SK-N-SH treated with all-trans-retinoic acid at 6 μM for 48 hours (cell line): ENCODE measurements at places on chromosomes 12 and 14.
A peak's percentile ranks its signal among the peaks of the same experiment; 100 is the strongest.

DNA sequence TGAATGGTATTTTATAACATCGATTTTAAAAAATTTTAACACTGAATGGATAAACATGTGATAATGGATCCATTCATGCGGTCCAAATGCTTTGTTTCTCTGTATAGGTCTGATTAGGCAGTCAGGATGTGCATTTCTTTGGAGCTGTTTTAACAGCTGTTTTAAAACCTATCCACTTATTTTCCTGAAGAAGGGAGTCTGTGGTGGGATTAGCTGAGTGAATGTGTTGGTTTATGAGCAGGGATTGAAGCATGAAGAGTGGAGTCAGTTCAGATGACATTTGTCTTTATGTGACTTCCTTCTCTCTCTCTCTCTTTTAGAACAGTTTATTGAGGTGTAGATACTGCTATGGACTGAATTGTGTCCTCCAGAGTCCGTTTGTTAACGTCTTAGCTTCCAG lies 37.7 kb downstream of the GLT8D2 start:
- no peak for ATAC-seq

DNA sequence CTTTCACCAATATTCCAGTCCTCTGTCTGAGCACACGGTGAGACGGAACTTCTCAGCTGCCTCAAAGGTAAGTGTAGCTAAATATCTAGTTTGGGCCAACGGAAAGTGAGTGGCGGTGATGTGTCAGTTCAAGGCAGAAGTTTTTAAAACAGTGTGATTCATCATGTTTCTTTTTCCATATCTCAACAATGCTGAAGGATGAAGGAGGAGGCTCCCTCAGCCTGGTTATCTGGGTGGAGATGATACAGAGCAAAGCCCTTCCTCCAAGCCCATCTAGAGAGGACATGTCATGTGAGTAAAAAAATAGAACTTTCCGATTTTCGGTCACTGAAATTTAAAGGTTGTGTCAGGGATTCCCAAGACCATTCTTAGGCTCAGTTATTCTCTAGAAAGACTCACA lies 13.1 kb upstream of the ANP32D start:
- no peak for ATAC-seq

- no peak; the same call in 2 of the 3 replicates for ATAC-seq
These were observed 10.7 kb downstream of the MED13L start for GRCh38 chr12:116266631-116267349.

DNA sequence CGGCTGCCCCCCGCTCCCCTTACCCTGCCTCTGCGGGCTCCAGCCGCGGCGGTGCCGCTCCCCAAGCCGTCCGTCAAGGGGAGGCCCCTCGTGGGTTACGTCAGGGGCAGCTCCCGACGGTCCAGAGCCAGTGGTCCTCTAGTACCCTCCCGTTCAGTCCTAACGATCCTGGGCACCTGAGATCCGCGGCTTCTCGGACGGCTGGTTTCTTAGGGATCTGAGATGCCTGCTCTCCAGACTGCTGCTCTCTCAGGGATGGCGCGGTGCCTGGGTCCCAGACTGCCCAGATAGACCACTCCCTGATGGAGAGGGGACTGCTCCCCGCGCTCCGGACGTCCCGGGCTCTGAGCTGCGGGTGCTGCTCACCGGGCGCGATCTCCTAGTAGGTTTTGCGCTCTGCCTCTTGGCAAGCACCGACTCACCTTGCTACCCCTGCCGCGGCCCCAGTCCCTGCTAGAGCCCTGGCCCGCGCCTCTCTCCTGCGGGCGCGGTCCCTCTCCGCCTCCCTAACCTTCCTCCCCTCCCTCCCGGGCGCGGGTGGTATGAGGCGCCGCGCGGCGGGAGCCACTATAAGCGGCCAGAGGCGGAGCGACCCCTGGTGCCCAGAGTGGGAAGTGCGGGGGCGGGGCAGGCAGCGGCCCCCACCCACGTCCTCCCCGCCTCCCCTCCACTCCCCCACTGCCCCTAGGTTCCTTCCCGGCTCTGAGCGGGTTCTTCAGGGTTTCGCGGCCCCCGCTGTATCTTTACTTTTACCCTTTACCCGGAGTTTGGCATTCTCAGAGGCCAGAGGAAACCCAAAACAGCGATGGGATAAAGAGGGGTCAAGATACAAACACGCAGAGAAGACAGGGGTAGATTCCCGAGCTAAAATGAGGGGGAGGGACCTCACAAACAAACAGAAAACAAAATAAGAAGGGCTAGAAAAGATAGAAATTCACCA lies at the start of gene C1QL4:
C1QL4 (minus strand) TSS at position 544 of the 940 bp plus-strand sequence. CDS start 711 bp downstream, outside the sequence.
- peak; percentile 89 for ATAC-seq

GRCh38 chr14:69355607-69356281 lies 42.4 kb downstream of the ERH start:
- peak; percentile 87 for ATAC-seq

- ATAC-seq: peak; percentile 91
These were observed 341.9 kb downstream of the GXYLT1 start for GRCh38 chr12:41802803-41803202.

DNA sequence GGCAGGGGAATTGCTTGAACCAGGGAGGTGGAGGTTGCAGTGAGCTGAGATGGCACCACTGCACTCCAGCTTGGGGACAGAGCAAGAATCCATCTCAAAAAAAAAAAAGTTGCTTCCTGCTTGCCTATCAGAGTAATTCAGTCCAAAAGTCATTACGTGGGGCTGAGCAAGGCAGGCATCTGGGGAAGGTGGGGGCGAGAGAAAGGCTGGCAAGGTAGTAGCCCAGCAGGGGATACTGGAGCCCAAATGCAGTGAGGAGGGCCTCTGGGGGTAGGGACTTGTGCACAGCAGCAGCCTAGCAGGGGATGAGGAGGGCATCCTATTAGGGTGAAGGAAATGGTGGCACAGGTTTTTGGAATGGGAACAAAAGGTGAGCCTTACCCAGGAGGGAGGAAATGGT lies 7.1 kb downstream of the ETFRF1 start:
- ATAC-seq: no peak

DNA sequence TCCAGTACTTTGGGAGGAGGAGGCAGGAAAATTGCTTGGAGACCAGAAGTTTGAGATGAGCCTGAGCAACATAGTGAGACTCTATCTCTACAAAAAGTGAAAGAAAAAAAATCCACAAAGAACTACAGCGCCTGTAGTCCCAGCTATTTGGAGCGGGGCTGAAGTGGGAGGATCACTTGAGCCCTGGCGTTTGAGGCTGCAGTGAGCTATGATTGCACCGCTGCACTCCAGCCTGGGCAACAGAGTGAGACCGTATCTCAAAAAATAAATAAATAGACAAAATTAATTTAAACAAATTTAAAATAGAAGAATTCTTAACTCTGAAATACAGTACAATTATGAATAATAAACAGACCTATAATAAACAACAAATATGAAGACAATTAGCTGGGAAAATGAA lies 40.9 kb downstream of the ATL1 start:
- ATAC-seq: no peak

- peak; percentile 53; the same call in 2 of the 3 replicates for ATAC-seq
These were observed 409.2 kb downstream of the IPO8 start for GRCh38 chr12:30286345-30286926.

DNA sequence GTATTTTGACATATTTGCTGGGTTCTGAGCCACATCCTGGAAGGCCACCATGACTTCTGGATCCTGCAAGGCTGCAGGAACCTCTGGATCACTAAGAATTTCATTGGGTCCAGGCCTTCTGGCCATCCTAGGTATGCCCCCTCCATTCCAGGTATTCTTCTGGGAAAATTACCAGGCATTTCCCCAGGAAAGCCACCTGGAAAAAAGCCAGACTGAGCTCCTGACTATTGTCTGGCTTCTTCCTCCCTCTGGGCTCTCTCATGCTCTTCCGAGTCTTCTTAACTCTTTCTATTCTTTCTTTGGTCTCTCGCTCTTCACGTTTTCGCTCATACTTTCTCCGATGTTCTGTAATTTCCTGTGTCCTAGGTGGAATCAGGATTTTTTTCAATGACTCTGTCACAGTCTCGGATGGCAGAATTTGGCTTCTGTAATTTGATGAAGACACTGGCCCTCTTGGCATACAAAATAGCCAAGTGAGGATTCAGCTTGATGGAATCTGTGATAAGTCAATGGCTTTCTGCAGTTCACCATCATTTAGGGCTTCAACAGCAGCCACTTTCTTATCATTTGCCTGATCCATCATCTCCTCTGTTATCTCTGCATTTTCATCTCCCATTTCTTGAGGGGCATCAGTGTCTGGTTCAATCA lies 42.6 kb downstream of the ATP23 start:
- no peak for ATAC-seq

GRCh38 chr14:31592631-31593030 lies 31.4 kb downstream of the NUBPL start:
- no peak for ATAC-seq

DNA sequence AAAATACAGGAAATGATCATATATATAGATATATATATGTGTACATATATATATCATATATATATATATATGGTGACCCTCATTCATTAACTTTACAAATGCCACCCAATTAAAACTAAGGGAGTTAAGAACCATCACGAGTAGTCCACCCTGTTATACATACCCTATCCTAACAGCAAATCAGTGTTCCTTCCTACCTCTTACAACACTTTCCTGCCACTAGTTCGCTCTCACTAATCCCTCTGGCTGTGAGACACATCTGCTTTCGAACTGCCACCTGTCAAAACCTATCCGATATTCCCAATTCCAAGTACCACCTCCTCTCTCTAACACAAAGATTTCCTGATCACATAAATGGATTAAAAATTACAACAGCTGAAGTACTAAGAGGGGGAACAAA lies 100.5 kb downstream of the EEA1 start:
- no peak for ATAC-seq

DNA sequence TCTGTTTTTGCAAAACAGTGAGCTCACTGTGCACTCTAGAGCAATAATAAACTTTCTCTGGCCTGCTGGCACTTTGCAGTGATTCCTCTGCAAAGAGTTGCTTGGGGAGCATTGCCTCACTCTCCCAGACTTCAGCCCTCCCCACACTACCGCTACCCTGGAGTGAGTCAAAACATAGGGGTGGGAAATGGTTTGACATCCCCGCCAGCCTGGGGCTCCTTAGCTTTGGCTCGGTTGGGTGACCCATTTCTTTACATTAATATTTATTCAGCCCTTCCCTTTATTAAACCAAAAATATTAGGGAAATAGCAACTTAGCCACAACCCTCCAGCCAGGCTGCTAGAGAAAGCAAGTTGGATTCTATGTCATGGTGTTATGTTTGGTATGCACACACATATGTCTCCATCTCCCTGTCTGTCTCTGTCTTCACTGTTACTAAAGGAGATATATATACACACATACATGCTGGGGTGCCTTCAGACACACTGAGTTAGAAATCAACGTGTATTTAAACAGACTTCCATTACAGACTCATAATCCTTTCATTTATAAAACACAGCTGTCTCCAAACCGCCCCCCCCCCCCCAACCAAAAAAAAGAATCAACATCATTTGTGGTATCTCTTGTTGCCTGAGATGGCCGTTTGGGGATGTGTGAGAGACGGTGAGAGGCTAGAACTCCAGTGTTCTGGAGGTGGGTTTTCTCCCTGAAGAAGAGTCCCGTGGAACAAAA lies 3.4 kb upstream of the IRF2BPL start:
- 0 out of 3 replicates have a peak, but pooled peaks have one; percentile 4 for ATAC-seq

DNA sequence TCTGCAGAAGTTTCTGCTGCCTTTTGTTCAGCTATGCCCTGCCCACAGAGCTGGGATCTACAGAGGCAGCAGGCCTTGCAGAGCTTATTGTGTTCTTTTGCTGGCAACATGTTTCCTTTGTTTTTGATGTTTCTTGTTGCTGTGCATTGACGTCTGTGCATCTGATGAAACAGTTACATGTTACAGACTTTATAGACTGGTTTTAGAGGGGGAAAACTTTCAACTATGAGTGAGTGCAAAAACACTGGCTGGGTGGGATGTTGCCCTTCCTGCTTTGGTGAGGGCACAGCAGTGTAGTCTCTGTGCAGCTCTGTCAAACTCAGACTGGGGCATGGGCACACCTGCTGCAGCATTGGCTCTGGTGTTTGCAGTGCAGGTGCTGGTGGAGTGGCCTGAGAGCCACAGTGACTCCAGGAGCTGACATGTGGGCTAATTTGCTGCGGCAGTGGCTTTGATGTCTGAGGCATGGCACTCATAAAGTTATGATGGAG lies 26.9 kb downstream of the CLEC6A start:
- no peak for ATAC-seq

- peak; percentile 95 for ATAC-seq
These were observed 64.9 kb downstream of the TMX1 start for GRCh38 chr14:51304941-51305340.

- ATAC-seq: no peak
These were observed 295.5 kb downstream of the RMST start for GRCh38 chr12:97758194-97758501.

GRCh38 chr12:27429606-27430005 lies 16.9 kb upstream of the SMCO2 start:
- no peak for ATAC-seq

GRCh38 chr12:4628406-4628805 lies 20.4 kb downstream of the AKAP3 start:
- ATAC-seq: no peak

DNA sequence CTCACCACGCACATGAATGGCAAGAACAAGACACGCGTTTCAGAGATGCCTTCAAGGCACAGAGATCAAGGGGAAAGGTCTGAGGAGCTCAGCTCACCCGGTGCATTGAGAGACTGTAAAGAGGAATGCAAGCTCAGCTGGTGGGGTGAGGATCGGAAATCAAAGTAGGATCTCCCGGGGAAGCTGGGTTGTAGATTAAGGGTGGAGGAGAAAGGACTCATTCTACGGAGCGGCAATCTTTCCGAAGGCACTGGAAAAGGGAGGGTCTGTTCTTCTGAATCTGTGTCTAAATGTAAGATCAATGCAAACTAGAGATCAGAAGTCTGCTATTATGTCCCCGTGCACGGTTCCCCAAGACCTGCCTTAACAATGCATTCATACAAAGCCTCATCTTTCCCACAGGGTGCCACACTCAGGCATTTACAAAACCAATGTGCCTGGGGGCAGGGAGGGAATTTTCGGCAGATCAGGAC lies 41.6 kb upstream of the PYGL start:
- no peak for ATAC-seq

DNA sequence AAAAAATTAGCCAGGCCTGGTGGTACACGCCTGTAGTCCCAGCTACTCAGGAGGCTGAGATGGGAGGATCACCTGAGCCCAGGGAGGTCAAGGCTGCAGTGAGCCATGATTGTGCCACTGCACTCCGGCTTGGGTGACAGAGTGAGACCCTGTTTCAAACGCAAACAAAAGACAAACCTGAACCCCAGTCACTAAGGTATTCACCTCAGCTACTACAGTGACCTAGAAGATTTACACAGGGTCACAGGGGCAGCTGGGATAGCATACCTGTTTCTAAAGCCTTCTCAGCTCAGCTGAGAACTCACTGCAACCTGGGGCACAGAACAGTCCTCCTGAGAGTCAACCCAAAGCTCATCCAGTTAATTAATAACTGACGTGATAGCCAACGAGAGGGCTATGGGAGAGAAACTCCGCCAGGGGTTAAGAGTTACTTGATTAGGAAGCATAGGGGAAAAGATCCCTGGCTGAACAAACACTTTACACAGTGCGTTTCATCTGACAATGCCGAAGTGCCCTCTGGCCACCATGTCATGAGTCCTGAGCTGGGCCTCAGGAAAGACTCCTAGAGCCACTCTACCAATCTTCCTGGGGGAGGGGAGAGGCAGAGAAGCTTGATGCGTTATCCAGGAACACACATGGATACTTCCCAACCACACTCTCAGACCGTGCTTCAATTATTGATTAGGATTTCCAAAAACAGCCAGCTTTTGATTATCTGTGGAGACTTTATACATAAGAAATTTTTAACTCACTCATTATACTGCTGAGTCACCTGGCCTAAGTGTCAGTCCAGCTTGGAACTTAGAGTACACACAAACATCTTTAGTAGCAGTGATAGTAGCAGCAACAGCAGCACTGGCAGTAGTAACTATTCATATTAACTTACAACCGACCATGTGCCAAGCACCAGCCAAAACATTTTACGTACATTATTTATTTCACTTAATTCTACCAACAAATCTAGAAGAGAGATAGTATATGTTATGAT lies 48.2 kb downstream of the FOXN3 start:
- no peak for ATAC-seq

GRCh38 chr14:40694023-40694422 lies 912.7 kb upstream of the LRFN5 start:
- ATAC-seq: no peak
